ENCODE measurements at places on chromosomes 12 and 14.

DNA sequence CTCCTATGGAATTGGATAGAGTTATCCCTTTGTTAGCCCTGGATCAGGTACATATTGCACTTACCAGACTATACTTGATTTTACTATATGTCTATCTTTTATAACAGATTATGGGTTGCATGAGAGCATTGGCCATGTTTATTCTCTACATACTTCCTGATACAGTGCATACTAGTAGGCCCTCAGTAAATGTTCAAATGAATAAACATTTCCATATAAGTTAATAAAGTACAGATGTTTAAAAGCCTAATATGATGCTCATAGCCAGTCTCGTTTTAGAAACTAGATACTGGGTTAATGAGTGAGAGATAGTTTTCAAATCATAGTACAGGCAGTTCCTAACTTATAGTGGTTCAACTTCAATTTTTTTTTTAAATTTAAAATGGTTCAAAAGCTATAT lies 39.5 kb upstream of the TOMM20L start:
- no peak for DNase-seq

GRCh38 chr14:77059276-77059915 lies 30.9 kb upstream of the IRF2BPL start:
- no peak for DNase-seq

- DNase-seq, result no peak
Measured at GRCh38 chr12:64385468-64385867, 5.1 kb downstream of the C12orf56 start.

DNA sequence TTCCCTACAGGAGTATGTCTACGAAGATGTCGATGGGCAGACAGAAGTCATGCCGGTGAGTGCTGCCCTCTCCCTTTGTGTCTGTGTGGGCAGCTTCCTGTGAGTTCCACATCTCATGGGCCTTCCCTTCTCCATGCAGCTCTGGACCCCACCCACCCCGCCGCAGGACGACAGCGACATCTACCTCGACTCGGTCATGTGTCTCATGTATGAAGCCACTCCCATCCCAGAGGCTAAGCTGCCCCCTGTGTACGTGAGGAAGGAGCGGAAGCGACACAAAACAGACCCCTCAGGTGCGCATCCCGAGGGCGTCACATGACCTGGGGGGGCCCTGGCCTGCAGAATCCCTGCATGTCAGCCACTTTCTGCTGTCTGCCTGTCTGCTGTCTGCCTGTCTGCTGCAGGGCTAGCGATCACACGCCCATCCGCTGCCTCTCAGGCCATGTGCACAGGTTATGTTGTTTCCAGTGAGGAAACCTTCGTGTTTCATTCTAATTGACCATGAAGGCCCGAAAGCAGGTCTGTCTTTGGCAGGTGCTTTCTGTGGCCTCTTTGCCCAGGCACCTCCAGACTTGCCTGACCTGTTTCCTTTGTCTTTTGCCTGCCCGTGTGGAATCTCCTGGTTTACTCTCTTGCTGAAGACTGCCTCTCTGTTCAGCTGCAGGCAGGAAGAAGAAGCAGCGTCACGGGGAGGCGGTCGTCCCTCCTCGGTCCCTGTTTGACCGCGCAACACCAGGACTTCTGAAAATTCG lies 95.1 kb downstream of the EP400 start:
- DNase-seq, result no peak

GRCh38 chr12:56616925-56617324 lies 13.2 kb downstream of the BAZ2A start:
- no peak for DNase-seq

DNA sequence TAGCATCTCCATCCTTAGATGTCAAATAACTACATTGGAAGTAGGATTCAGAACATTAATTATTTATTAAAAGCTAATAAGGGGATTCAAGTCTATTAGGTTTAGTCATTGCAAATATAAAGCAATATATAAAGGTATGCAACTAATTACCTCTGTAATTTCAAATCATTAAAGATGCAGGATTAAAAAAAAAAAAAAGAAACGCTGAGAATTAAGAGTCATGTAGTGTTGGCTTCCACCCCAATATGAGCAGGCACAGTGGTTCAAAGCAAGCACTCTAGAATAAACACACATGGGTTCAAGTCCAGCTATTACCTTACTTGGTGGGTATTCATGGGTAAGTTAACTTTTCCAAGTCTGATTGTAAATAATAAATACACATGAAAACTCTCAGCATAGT lies 10.9 kb downstream of the SPTB start:
- DNase-seq, result no peak

DNA sequence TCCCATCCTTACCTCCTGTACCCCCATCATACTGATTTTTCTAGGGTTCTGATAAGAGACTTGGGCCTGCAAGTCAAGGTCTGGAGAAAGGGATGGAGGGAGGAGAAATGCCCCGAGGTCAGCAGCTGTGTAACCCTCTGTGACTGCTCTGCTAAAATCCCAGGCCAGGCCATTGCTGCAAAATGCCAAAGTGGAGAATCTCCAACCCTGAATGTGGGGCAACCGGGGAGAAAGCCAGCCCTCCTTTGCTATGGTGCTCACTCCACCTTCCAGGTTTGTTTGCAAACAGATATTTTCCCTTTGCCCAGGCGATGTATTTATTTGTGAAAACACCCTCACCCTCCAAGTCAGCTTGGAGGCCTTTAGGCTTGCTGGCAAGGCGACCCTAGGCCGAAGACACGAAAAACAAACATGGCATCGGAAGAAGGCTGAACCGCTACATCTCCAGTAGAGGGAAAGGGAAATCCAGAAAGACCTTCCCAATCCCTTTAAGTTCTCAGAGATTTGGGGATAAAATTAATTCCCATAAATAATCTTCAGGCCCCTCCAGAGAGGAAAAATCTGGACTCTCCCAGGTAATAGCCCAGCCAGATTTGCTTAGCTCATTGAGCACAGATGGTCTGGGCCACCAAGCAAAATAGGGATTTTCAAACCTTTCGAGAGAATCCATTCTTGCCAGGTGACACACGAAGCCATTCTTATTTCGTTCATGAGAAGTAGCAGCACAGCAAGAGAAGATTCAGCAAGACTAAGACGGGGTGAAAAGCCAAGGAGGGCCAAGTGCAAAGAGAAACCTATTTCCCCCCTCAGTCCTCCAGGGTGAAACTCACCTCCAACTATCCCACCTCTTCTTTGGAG lies 1.3 kb upstream of the TBX5 start:
- no peak for DNase-seq

GRCh38 chr12:32260696-32261095 lies 138.7 kb upstream of the FGD4 start:
- DNase-seq, result no peak

DNA sequence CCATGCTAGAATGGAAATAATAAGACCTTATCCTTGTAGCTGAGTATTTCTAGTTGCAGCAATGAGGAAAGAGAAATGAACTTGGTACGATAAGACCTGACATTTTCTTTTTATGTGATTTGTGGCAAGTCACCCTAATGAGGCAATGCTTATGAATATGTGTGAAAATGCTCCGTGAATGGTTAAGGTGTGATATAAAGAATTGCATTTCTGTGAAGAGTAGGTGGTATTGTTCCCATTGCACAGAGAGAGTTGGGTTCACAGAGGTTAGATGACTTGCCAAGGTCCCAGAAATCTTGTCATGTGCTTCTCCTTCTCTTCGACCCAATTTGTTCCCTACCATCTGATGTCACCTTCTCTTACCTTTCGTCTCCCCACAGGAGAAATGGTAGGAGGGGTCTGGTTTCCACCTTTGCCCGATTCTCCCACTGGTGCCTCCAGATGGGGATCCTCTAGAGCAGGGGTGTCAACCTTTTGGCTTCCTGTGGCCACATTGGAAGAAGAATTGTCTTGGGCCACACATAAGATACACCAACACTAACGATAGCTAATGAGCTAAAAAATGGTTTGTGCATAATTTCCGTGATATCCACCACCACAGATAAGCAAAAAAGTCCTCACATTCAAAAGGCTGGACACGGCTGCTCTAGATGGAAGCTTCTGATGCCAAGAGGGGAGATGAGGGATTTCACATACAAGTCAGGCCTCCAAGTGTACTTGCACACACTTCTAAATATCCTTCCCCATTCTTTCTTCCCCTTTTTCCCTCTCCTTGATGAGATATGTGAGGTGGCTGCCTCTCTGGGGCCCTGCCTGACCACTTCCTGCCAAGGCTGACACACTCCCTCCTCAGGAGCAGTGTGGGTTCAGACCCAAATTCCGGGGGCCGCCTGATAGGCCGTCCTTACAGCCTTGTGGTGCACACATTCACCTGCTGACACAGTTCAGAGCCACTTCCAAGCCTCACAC lies 96.1 kb downstream of the PLXNC1 start:
- DNase-seq, result no peak

DNA sequence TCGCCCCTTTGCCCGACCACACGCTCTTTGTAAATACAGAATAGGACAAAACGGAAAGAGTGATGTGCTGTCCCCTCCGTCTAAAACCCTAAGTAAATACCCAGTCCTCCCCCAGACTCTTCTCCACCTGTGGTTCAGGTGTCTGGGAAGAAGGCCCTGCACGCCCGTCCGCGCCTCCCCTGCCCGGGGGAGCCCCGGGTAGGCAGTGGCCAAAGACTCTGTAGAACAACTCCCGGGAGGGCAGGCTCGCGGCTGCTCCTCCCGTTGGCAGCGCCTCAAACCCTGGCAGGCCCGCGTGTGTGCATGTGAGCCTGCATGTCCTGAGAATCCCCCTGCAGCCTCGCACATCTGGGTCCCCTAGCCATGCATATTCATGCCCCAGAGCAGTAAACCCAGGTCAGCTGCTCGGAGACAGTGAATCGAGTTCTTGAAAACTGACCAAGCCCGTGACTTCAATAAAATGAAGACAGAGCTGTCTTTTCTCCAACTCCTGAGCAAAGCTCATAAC lies 165.8 kb downstream of the MON2 start:
- peak; percentile 42 for DNase-seq

DNA sequence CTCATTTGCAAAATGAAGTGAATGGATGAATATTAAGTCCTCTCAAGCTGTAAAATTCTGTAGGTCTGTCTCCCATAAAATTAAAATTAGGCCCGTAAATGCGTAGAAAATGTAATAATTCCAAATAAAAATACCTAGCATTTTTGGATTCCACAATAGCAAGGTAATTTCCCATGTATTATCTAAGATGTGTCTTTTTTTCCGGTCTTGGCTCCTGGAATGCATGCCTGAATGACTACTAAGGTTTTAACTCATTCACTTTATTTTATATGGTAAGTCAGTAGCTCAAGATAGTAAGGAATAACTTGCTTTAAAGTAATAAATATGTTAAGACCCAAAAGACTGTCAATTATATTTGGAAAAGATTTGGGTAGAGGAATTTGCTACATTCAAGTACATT lies 11.1 kb downstream of the TXNRD1 start:
- DNase-seq, result no peak

DNA sequence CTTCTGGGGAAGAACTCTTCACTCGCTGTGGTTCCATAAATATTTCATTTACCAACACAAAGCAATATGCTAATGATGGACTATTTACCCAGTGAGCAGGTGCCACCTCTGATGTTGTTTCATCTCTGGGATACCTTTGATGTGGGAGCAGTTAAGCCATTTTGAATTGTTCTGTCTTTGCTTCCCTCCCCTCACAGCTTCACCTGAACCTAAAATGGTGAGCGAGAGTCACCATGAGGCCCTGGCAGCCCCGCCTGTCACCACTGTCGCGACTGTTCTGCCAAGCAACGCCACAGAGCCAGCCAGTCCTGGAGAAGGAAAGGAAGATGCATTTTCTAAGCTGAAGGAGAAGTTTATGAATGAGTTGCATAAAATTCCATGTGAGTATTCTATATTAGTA lies 352.7 kb downstream of the SYT1 start:
- DNase-seq, result no peak

DNA sequence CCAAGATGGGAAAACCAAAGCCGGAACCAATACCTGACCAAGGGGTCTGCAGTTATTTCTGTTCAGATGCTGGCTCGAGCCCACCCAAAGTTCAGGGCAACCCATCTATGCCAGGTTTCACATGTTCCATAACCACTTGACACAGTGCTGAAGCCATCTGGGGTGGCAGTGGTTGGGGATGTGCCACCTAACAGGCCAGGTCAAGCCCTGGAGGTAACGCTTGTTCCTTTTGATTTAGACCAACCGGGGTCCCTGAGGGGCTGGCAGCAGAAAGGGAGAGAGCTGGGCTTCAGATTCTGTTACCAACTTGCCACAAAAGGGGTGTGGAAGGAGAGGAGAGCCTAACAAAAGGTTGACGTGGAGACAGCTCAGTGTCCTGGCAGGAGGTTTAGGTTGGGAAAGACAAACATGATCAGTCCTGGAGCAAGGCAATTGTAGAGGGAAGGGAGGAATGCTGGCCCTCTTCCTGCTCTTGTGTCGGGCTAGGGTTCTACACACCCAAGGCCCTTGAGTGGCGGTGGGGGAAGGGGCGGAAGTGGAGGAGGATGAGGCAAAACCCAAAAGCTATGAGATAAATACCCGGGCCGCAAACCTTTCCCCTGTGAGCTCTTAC lies 31.9 kb downstream of the CACNA2D4 start:
- no peak for DNase-seq

- DNase-seq, result peak; percentile 16
Measured at GRCh38 chr12:92075425-92075914, 70.2 kb downstream of the BTG1 start.

DNA sequence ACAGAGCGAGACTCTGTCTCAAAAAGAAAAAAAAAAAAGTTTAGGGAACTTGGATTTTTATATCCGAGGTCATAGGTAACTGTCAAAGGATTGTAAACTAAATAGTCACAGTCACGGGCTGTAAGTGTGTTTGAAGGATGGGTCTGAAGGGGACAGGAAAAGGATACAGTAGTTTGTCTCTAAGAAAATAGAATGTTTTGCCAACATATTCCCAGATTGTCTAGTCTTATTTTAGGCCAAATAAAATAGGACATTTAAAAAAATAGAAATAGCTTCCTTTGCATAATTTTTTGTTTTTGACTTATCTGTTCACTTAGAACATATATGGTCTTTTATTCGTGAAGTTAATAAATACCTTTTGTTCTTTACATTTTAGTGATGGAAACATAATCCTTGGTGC lies 24.2 kb upstream of the REP15 start:
- DNase-seq, result no peak

- no peak for DNase-seq
Measured at GRCh38 chr14:50362764-50363713, 33.6 kb downstream of the CDKL1 start.

GRCh38 chr12:52673217-52673616 lies 7.0 kb downstream of the KRT1 start:
- no peak for DNase-seq

- DNase-seq, result no peak
Measured at GRCh38 chr12:84814664-84815245, 97.8 kb downstream of the SLC6A15 start.

DNA sequence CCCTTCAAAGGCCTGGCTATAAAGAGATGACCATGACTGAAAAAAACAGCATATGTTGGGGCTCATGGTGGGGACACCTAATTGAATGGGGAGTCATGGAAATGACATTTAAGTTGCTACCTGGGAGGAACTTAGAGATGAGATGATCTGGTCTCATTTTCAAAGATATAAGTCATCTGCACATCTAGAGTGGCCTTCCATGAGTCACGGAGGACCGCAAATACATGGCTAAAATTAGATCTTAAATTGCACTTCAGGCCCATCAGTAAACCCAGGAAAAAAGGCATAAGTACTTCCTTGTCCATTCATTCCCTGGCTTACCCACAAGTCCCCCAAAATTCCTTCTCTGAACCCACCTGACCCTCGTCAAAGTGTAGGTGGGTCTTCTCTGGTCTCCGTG lies 53.4 kb downstream of the SPTB start:
- DNase-seq, result no peak

All from GM12891 (cell line).